Aortic smooth muscle cell (primary cell): ENCODE measurements at places on chromosomes 7 and 10. TPM values are rescaled to one million over a fixed set of nuclear protein-coding genes. Genes with fewer than 3 reads are reported as not detected.

Gene CLCN1
- total RNA-seq: not detected in 2 replicates

Gene PKD2L1
- not detected in 2 replicates for total RNA-seq

Gene SBDS
- total RNA-seq: 118 and 129 TPM in 2 replicates

Gene FGFR2
- total RNA-seq: 0.06 TPM in 1 of 2 replicates, not detected in the other

Gene MOGAT3
- not detected in 2 replicates for total RNA-seq

Gene SLIT1
- 0.26 and 0.31 TPM in 2 replicates for total RNA-seq

Gene ANKRD2
- total RNA-seq: 0.50 and 1.5 TPM in 2 replicates

Gene ADCY1
- 0.12 and 0.13 TPM in 2 replicates for total RNA-seq

Gene MUC12
- 0.13 and 0.37 TPM in 2 replicates for total RNA-seq

Gene COL17A1
- 1.3 and 1.4 TPM in 2 replicates for total RNA-seq

Gene NAMPT
- total RNA-seq: 43.6 and 69.5 TPM in 2 replicates

Gene SUV39H2
- 7.8 and 10.4 TPM in 2 replicates for total RNA-seq

Gene GIMAP4
- total RNA-seq: 0.13 and 0.81 TPM in 2 replicates

Gene FGL2
- 616 and 760 TPM in 2 replicates for total RNA-seq

Gene SRPK2
- total RNA-seq: 42.7 and 47.4 TPM in 2 replicates

Gene GFRA1
- under 0.01 and 0.12 TPM in 2 replicates for total RNA-seq

Gene PLCE1
- 1.1 and 1.4 TPM in 2 replicates for total RNA-seq

Gene ARF5
- 114 and 155 TPM in 2 replicates for total RNA-seq

Gene HTR7
- 1.1 and 3.4 TPM in 2 replicates for total RNA-seq

Gene PGAM1
- total RNA-seq: 224 and 247 TPM in 2 replicates

Gene TLX1
- not detected in 2 replicates for total RNA-seq

Gene PLPP4
- total RNA-seq: 0.25 TPM in 1 of 2 replicates, not detected in the other

Gene FGF8
- not detected in 2 replicates for total RNA-seq

Gene VDAC2
- 113 and 130 TPM in 2 replicates for total RNA-seq

Gene CALML3
- not detected in 2 replicates for total RNA-seq

Gene COMTD1
- 6.5 and 8.9 TPM in 2 replicates for total RNA-seq

Gene PIK3AP1
- total RNA-seq: under 0.01 and 0.06 TPM in 2 replicates

Gene SYT15B
- not detected in 2 replicates for total RNA-seq

Gene SFRP5
- not detected in 2 replicates for total RNA-seq

Gene IDI2
- total RNA-seq: not detected in 2 replicates

Gene PHKG1
- 2.0 and 9.4 TPM in 2 replicates for total RNA-seq

Gene LBX1
- not detected in 2 replicates for total RNA-seq

Gene GHRHR
- not detected in 2 replicates for total RNA-seq

Gene CYP26C1
- total RNA-seq: 0.06 and 0.13 TPM in 2 replicates

Gene HEPACAM2
- not detected in 2 replicates for total RNA-seq
